ENCODE measurements at places on chromosomes 2 and 18.
A peak's percentile ranks its signal among the peaks of the same experiment; 100 is the strongest.

GRCh38 chr2:69163109-69163508, 150.1 kb downstream of the ANTXR1 start:
- H3K27ac ChIP-seq: no peak overlapping the region
- no peak for DNase-seq
- H3K4me1 ChIP-seq: peaks cover 70% of the 10 kb centered on the region
- H3K4me3 ChIP-seq: no peak overlapping the region
- no peaks in the 10 kb centered on the region for H3K36me3 ChIP-seq

DNA sequence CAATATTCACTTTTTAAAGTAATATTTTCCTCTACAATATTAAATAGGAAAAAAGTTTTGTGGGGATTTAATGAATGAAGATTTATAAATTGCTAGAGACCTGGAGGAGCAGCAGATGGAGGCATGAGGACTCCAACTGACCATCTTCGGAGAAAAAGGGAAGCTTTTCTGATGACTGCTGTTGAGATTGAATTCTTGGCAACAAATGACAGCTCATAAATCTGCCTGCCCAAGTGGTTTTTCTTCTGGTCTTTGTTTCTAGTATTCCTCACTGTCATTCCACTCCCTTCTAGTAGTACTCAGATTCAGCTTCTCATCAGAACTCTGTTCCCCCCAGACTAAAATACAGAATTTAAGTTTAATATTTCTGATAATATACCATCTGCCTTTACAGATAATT, 157.0 kb downstream of the EML6 start:
- peaks cover 14% of the 10 kb centered on the region for H3K4me1 ChIP-seq
- H3K27me3 ChIP-seq: no peaks in the 10 kb centered on the region
- no peak overlapping the region for H3K27ac ChIP-seq
- no peaks in the 10 kb centered on the region for H3K36me3 ChIP-seq
- no peak for DNase-seq

GRCh38 chr18:32177530-32177929, 12.3 kb upstream of the MEP1B start:
- no peak overlapping the region for H3K27ac ChIP-seq
- no peaks in the 10 kb centered on the region for H3K36me3 ChIP-seq
- H3K27me3 ChIP-seq: no peaks in the 10 kb centered on the region
- H3K4me3 ChIP-seq: no peak overlapping the region
- no peaks in the 10 kb centered on the region for H3K4me1 ChIP-seq
- DNase-seq: no peak

DNA sequence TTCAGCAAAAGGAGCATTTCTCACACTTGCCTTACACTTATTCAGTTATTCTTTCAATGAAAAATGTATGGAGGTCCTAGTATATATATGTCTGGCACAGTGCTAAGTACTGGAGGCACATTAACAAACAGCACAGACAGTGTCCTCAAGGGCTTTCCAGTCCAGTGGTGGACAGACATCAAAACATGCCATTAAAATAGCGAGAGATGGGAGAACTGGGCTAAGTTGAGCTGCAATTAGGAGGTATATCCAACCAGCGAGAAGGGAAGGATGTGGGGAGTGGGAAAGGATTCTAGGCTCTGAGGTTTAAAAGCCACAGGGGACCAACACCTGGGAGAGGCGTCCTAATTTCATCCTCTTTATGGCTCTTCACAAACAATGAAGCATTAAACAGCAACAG, 127.5 kb upstream of the TTC39C start:
- no peaks in the 10 kb centered on the region for H3K27me3 ChIP-seq
- no peak overlapping the region for H3K27ac ChIP-seq
- H3K36me3 ChIP-seq: no peaks in the 10 kb centered on the region

DNA sequence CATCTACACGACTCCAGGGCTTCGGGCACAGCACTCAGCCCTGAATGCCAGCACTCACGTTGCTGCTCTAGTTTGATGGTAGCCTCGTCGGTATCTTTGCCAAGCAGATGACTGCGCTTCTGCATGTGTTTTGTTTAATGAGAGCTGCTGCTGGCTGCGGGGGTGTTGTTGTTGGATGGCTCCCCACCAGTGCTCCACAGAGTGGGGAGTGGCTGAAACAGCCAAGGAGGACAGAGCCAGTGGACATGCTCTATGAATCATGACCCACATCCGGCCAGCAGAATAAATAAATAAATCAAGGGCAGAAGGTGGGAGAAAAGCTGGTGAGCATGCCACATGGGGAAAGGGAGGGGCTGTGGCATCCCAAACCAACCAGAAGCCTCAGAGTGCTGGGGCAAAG, 131.2 kb upstream of the SOX11 start:
- DNase-seq: no peak
- no peaks in the 10 kb centered on the region for H3K27me3 ChIP-seq
- no peaks in the 10 kb centered on the region for H3K4me1 ChIP-seq
- H3K27ac ChIP-seq: no peak overlapping the region
- no peaks in the 10 kb centered on the region for H3K36me3 ChIP-seq

GRCh38 chr2:52510432-52510831, 1257.2 kb upstream of the CHAC2 start:
- H3K4me3 ChIP-seq: no peak overlapping the region
- H3K36me3 ChIP-seq: no peaks in the 10 kb centered on the region
- H3K27me3 ChIP-seq: no peaks in the 10 kb centered on the region
- DNase-seq: no peak
- H3K4me1 ChIP-seq: no peaks in the 10 kb centered on the region
- H3K27ac ChIP-seq: no peak overlapping the region

GRCh38 chr18:49866680-49867079, 53.3 kb upstream of the ACAA2 start:
- no peak for DNase-seq
- H3K27ac ChIP-seq: no peak overlapping the region
- no peak overlapping the region for H3K4me3 ChIP-seq

DNA sequence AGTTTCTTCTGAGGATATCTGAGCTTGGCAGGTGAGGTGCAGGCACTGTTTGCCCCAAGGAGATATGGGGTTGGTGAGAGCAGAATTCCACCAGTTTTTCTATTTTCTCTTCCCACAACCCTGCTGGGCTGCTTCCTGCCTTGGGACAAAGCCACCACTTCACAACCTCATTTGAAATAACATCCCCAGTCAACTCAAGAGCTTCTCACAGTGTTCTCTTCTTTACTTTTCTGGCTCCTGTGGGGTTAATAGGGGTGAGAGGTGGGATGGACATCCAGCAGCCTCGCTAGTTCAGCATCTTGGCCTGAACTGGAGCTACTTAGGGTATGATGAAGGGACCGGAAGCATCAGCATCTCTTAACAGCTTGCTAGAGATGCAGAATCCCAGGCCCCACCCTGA, 106.3 kb downstream of the SLC4A3 start:
- H3K36me3 ChIP-seq: no peaks in the 10 kb centered on the region
- peaks cover 16% of the 10 kb centered on the region for H3K27me3 ChIP-seq
- no peak overlapping the region for H3K27ac ChIP-seq

DNA sequence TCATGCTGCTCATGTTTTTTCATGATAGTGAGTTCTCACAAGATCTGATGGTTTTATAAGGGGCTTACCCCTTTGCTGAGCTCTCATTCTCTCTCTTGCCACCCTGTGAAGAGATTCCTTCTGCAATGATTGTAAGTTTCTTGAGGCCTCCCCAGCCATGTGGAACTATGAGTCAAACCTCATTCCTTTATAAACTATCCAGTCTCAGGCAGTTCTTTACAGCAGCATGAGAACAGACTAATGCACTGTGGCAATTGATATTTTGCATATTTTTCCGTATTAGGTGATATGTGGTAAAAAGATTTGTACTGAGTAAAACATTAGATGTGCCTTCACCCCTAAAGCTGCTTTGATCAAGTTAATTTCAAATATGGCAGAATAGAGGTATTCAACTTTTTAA, 48.8 kb downstream of the RAB27B start:
- no peak overlapping the region for H3K4me3 ChIP-seq
- DNase-seq: no peak
- no peaks in the 10 kb centered on the region for H3K4me1 ChIP-seq

GRCh38 chr2:97688062-97688827, 18.7 kb downstream of the C2orf92 start:
- DNase-seq: no peak
- H3K27ac ChIP-seq: no peak overlapping the region
- H3K27me3 ChIP-seq: no peaks in the 10 kb centered on the region
- H3K4me3 ChIP-seq: no peak overlapping the region

DNA sequence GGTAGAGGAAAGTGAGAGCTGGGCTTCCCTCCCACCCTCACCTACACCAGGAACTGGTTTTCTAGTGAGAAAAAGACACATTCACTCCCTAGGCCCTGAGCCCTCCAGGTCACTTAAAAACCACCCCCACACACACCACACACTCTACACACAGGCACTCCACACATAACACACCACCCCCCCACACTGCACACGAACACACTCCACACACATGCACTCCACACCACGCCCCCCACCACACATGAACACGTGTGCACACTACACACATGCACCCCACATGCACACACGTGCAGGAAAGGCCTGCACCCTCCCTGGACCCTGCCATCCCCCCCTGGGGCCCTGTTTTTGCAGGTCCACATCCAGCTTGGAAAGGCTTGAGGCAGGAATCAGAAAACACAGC, 67.6 kb downstream of the RALBP1 start:
- no peak for DNase-seq
- no peak overlapping the region for H3K27ac ChIP-seq

GRCh38 chr2:71681626-71682025, 228.3 kb downstream of the DYSF start:
- no peak overlapping the region for H3K27ac ChIP-seq
- no peak for DNase-seq
- H3K36me3 ChIP-seq: no peaks in the 10 kb centered on the region
- no peak overlapping the region for H3K4me3 ChIP-seq
- H3K27me3 ChIP-seq: peaks cover 2% of the 10 kb centered on the region

GRCh38 chr2:54666131-54666633, 57.3 kb upstream of the EML6 start:
- H3K27ac ChIP-seq: peak overlapping the region; percentile 86
- H3K36me3 ChIP-seq: peaks cover 86% of the 10 kb centered on the region
- DNase-seq: peak; percentile 37
- H3K4me1 ChIP-seq: peaks cover 98% of the 10 kb centered on the region
- no peaks in the 10 kb centered on the region for H3K27me3 ChIP-seq
- H3K4me3 ChIP-seq: no peak overlapping the region

DNA sequence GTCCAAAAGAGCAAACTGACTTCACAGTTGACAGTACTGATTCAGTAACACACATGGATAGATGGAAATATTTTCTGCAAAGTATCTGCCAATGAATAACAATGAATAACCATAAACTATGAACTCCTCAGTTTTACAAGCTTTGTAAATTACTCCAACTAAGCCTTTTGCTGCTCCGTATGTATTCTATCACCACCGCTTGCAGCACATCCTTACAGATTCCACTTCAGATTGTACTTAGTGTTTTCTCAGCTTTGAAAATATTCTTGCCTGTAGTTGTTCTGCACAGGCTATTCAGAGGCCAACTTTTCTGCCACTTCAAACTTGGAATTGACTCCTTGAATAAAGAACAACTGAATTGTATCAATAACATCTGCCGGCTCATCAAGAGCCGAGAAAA, 36.2 kb downstream of the TLK1 start:
- no peak overlapping the region for H3K27ac ChIP-seq
- no peaks in the 10 kb centered on the region for H3K27me3 ChIP-seq
- peaks cover 23% of the 10 kb centered on the region for H3K4me1 ChIP-seq
- no peak for DNase-seq
- no peaks in the 10 kb centered on the region for H3K36me3 ChIP-seq

DNA sequence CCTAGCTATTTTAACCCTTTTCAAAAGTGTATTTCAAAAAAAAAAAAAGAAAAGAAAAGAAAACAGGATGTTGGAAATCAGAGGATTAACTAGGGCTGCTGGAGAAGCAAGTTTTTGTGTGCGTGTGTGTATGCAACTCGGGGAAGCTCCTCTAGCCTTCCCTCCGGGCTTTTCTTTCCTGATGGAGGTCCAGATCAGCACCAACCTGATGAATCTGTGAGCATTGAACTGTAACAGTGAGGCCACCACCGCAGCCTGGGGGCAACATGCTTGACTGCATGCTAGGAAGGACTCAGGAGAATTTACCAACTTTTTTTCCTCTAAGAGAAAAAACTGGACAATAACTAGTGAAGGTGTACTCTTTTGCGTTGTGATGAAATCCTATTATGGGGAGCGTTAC, 2.3 kb downstream of the OBSL1 start:
- no peak overlapping the region for H3K27ac ChIP-seq
- DNase-seq: no peak
- peaks cover 13% of the 10 kb centered on the region for H3K36me3 ChIP-seq

- no peaks in the 10 kb centered on the region for H3K4me1 ChIP-seq
- no peak overlapping the region for H3K27ac ChIP-seq
- no peaks in the 10 kb centered on the region for H3K36me3 ChIP-seq
- no peak overlapping the region for H3K4me3 ChIP-seq
- no peaks in the 10 kb centered on the region for H3K27me3 ChIP-seq
- DNase-seq: peak; percentile 13
Measured at GRCh38 chr2:53473236-53473635, 294.4 kb upstream of the CHAC2 start.

GRCh38 chr2:3289171-3289515, 88.5 kb downstream of the EIPR1 start:
- DNase-seq: no peak
- H3K36me3 ChIP-seq: peaks cover 5% of the 10 kb centered on the region
- H3K4me3 ChIP-seq: no peak overlapping the region
- peaks cover 5% of the 10 kb centered on the region for H3K4me1 ChIP-seq

All from HepG2 (cell line).